ENCODE measurements at places on chromosomes 7 and 10. TPM values are rescaled to one million over a fixed set of nuclear protein-coding genes. Genes with fewer than 3 reads are reported as not detected.

- no peaks in the 10 kb centered on the region for H3K27me3 ChIP-seq
- H3K36me3 ChIP-seq = no peaks in the 10 kb centered on the region
- no peak for DNase-seq
These were observed 242.8 kb downstream of the MGMT start for GRCh38 chr10:129709627-129710509.

Gene HMX3
- total RNA-seq = 0.35 TPM

DNA sequence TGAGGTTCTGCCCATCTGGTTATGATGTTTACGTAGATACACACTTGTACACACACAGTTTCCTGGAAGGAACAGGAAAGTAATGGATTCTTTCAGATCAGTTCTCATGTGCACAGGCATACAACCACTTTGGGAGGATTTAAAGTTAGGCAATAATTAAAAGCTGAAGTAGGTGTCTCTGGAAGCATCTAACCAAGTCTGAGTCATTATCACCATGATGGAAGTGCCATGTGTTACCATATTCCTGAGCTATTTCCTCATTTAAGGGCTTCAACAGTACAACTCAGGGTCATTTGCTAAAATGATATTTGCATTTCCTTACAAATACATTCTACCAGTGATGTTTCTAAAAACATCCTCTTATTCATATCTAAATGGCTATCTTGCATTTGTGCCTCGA is 41.4 kb upstream of the BET1 start:
- no peak overlapping the region for H3K27ac ChIP-seq
- no peak for DNase-seq
- no peak overlapping the region for H3K4me3 ChIP-seq
- no peaks in the 10 kb centered on the region for H3K36me3 ChIP-seq

Gene SEM1
- total RNA-seq = 29.7 TPM

- no peaks in the 10 kb centered on the region for H3K4me1 ChIP-seq
- H3K27ac ChIP-seq = no peak overlapping the region
- no peak for DNase-seq
- H3K27me3 ChIP-seq = no peaks in the 10 kb centered on the region
- no peaks in the 10 kb centered on the region for H3K36me3 ChIP-seq
- H3K4me3 ChIP-seq = no peak overlapping the region
These were observed 198.5 kb upstream of the KCTD7 start for GRCh38 chr7:66430164-66430545.

- H3K27ac ChIP-seq = no peak overlapping the region
- H3K4me3 ChIP-seq = no peak overlapping the region
- H3K27me3 ChIP-seq = no peaks in the 10 kb centered on the region
- no peak for DNase-seq
- peaks cover 25% of the 10 kb centered on the region for H3K36me3 ChIP-seq
These were observed 11.5 kb upstream of the CC2D2B start for GRCh38 chr10:95896071-95896850.

DNA sequence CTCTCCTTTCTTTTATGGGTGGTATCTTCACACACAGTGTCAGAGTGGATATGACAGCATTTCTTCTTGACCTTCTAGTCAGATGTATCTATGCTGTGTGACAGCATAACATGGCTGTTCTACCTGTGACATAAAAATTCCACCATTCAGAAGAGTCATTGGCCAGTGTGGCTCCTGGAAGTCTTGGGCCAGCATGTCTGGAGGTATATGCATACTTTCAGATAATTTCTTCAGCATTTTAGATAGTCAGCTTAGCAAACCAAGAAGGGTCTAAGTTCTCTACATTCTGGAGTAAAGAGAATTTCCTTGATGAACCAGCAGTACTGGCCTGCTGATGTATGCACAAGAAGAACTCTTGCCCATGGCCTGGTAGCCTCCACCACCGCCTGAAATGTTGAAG is 179.3 kb downstream of the BMPER start:
- no peaks in the 10 kb centered on the region for H3K4me1 ChIP-seq
- H3K4me3 ChIP-seq = no peak overlapping the region
- no peaks in the 10 kb centered on the region for H3K36me3 ChIP-seq
- H3K27me3 ChIP-seq = no peaks in the 10 kb centered on the region
- no peak for DNase-seq

Gene GPR26
- 0.07 TPM for total RNA-seq

DNA sequence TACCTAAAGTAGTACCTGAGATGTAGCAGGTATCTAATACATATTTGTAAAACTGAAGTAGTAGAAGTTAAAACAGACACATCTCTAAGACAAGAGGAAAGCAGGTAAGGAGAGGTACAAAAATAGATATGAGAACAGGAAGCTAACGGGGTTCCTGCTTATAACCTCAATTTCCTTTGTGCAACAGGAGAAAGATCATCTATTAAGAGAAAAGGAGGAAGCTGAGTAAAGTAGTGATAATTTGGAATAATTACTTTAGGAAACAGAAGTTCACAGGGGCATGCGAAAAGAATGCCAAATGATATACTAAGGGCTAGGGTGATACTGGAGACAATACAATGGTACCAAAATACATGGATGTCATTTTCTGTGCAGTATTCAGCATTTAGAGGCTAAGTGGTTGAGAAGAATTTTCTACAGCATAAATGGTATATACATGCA is 108.7 kb downstream of the NRBF2 start:
- no peak overlapping the region for H3K4me3 ChIP-seq
- DNase-seq = no peak
- H3K27ac ChIP-seq = no peak overlapping the region
- H3K27me3 ChIP-seq = no peaks in the 10 kb centered on the region
- peaks cover 35% of the 10 kb centered on the region for H3K4me1 ChIP-seq

DNA sequence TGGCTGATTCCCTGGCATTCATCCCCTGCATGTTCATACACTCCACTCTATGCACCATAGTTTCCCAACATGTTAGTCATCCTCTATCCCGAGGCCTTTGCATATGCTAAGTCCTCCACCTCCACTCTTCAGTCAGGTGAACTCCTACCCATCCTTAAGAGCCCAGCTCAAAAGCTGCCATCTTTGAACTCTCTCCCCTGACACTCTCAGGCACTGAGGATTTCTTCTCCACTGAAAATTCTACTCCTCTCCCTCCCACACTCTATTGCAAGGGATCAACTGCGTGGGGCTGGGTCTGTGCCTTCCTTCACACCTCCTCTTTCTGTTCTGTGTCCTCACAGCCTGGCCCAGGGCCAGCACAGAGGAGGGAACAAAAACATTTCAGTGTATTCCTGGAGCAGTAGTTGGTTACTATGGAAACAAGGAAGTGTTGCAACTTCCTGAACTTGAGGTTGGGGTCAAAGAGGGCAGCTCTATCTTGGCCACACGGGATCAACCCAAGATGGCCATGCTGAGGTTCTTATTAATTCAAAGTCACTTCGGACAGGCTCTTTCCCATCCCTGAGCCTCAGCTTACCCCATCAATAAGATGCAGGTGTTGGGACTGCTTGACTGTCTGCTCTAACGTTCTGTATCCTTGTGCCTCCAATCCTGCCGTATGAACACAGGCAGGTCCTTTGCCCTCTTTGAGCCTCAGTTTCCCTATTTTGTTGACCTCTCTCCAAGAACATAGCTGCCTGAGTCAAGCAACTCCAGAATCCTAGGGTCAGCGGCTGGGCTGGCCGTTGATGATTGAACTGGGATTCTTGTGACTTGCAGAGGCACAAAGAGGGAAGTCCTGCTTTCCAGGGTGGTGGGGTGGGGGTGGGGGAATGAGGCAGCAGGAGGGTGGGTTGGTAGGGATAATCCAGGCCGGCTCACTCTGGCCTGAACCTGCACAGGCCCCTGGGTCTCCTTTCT is 15.5 kb downstream of the ZMIZ1 start:
- no peak overlapping the region for H3K4me3 ChIP-seq
- H3K27me3 ChIP-seq = no peaks in the 10 kb centered on the region
- H3K36me3 ChIP-seq = no peaks in the 10 kb centered on the region
- peaks cover 13% of the 10 kb centered on the region for H3K4me1 ChIP-seq
- H3K27ac ChIP-seq = no peak overlapping the region
- peak; percentile 68 for DNase-seq

Gene FAM180A
- total RNA-seq = not detected

DNA sequence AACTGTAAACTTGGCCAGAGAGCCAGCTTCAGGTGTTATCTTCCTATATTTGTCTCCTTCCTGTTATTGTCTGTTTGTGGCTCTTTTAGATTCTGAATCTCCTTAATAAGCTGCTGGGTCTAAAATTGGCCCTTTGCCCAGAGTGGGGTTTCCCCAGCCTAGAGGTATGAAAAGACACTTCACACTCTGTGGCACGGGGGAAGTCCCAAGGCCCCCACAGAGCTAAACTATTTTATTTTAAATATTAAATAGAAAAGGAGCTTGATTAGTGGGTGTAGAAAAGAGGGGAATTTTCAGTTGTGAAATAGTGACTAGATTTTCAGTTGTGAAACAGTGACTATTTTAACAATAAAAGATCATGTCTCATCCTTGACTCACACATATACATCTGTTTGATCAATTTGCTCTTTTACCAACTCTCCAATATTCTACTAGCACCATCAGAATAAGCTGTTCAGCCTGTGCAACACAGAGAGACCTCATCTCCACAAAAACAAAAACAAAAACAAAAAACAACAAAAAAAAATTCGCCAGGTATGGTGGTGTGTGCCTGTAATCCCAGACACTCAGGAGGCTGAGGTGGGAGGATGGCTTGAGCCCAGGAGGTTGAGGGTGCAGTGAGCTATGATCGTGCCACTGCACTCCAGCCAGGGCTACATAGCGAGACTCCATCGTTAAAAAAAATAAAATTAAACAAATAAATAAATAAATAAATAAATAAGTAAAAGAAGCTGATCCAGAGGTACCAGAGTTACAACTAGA is 24.9 kb upstream of the ADO start:
- H3K27me3 ChIP-seq = no peaks in the 10 kb centered on the region
- no peaks in the 10 kb centered on the region for H3K36me3 ChIP-seq

Gene STEAP1
- 17.1 TPM for total RNA-seq

DNA sequence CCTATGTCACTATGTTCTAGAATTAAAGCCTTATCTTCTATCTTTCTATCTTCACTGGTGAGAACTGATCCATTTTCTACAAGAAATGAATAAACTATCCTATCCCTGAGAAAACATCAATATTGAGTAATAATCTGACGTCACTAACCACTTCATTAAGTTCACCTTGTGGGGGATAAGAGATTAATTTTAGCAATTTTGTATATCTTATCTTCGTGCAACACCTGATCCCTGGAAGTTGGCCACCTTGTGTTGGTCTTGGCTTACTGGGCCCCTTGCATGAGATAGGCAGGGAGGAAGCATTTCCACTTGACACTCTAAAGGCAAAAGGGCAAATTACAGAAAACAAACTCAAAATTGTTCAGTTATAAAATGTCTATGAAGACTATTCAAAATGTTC is 20.1 kb upstream of the OR6B1 start:
- H3K4me1 ChIP-seq = no peaks in the 10 kb centered on the region
- no peak overlapping the region for H3K4me3 ChIP-seq
- no peak for DNase-seq

DNA sequence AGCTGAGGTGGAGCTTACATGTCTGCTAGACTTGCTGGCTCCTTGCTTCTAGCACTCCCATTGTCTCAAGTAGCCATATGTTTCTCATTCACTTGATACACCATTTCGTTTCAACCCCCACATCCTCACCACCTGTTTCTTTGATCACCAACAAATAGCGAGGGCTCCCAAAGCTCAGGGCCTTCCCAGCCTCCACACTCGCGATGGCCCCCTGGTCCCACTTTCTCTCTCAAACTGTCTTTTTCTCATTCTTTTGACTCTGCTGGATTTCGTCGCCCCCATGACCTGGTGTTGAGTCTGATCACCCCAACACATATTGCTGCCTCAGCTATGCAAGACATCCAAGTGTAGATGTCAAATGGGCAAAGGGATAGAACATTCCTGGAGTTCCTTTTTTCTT is 26.0 kb upstream of the SMNDC1 start:
- H3K4me3 ChIP-seq = no peak overlapping the region
- H3K27me3 ChIP-seq = no peaks in the 10 kb centered on the region
- peaks cover 5% of the 10 kb centered on the region for H3K4me1 ChIP-seq
- H3K27ac ChIP-seq = no peak overlapping the region

GRCh38 chr10:69855346-69856111 is 53.8 kb downstream of the COL13A1 start:
- no peak overlapping the region for H3K4me3 ChIP-seq
- no peak overlapping the region for H3K27ac ChIP-seq
- H3K36me3 ChIP-seq = no peaks in the 10 kb centered on the region
- H3K4me1 ChIP-seq = peaks cover 25% of the 10 kb centered on the region
- DNase-seq = no peak
- H3K27me3 ChIP-seq = no peaks in the 10 kb centered on the region
